ENCODE measurements at places on chromosomes 7 and 10.
A peak's percentile ranks its signal among the peaks of the same experiment; 100 is the strongest.

DNA sequence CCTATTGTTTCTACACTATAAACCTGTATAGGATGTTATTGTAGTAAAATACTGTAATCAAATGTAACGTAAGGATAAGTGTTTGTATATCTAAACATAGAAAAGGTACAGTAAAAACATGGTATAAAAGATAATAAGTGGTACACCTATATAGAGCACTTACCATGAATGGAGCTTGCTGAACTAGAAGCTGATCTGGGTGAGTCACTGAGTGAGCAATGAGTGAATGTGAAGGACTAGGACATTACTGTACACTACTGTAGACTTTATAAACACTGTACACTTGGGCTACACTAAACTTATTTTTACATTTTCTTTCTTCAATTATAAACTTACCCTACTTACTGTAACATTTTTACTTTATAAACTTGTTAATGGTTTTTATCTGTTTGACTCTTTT, 732.9 kb upstream of the LRRN3 start:
- no peak for DNase-seq

DNA sequence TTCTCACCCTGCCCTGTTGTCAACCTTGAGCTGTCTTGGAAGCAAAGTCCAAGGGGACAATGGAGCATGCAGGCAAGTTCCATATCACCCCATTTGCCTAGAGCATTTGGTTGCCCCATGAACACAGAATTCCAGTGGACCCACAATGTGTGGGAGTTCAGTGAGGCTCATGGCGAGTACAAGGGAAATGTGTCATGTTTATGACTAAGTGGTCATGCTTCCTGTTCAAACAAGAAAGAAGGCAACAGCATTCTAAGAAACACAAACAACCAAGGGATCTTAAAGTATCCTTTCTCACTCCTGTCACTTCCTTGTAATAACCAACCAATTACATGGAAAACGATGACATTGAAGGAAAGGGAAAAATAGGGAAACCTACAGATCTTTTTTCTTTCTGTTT, 513.0 kb downstream of the INHBA start:
- DNase-seq = no peak

DNA sequence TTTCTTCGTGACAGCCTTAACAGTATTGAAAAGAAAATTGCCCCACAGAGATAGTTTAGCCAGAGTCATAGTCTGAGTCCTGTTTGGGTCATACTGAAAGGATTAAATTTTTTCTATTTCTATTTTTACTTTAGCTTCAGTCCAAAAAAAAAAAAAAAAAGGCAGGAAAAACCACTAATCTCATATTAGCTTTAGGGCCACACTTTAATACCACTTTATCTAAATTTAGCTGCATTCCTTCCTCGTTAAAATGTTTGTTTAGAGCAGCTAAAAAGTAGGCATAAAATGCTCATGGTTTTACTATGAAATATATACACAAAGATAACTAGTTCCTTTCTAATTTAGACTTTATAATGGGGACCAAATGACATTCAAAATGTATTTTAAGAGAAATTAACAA, 216.5 kb upstream of the TMEM196 start:
- DNase-seq = no peak

- no peak for DNase-seq
These were observed 8.4 kb upstream of the INMT start for GRCh38 chr7:30743371-30744074.

GRCh38 chr10:21534604-21535493, 817 bp downstream of the MLLT10 start:
- peak; percentile 12 for DNase-seq

GRCh38 chr10:77608281-77608680, 29.3 kb downstream of the KCNMA1 start:
- no peak for DNase-seq

- DNase-seq = no peak
These were observed 26.4 kb downstream of the PRF1 start for GRCh38 chr10:70575874-70576802.

- DNase-seq = no peak
These were observed 120.1 kb downstream of the ELAPOR2 start for GRCh38 chr7:86939197-86939814.

DNA sequence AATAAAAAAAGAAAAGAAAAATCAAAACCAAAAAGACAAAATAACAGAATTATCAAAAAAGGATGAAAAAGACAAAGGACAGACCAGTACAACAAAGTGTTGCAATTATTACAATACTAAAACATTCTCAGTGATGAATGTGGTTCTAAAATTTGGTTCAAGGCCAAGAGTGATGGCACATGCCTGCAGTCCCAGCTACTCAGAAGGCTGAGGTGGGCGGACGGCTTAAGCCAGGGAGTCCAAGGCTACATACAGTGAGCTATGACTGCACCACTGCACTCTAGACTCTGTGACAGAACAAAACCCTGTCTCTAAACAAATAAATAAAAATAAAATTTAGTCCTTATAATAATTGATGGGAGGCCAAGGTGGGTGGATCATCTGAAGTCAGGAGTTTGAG, 14.5 kb downstream of the BAZ1B start:
- DNase-seq = no peak

GRCh38 chr7:129550693-129551360, 48.5 kb downstream of the SMKR1 start:
- no peak for DNase-seq

DNA sequence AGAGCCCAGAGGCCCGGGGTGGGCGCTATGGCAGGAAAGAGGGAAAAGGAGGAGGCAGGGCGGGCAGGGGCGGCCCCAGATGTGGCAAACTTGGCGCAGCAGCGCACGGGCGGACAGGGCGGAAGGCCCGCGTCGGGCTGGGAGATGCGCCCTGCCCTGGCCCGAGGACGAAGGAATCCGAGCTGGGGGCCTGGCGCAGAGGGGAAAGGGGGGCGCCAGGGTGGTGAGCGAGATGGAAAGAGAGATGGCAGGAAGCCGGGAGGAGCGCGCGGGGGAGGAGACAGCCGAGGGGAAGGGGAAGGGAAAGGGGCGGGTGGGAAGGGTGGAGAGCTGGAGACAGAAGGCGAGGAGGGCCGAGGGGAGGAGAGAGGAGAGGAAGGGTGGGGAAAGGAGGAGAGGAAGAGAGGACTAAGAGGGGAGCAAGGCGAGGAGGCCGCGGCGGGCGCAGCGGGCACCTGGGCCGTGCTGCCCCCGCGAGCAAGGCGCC, at the start of gene MARVELD1:
TSS of gene MARVELD1 (plus strand) at position 392 of the 487 bp plus-strand sequence. CDS start 147 bp downstream, outside the sequence.
- no peak for DNase-seq

- no peak for DNase-seq
These were observed 12.6 kb downstream of the FGF8 start for GRCh38 chr10:101763141-101763846.

DNA sequence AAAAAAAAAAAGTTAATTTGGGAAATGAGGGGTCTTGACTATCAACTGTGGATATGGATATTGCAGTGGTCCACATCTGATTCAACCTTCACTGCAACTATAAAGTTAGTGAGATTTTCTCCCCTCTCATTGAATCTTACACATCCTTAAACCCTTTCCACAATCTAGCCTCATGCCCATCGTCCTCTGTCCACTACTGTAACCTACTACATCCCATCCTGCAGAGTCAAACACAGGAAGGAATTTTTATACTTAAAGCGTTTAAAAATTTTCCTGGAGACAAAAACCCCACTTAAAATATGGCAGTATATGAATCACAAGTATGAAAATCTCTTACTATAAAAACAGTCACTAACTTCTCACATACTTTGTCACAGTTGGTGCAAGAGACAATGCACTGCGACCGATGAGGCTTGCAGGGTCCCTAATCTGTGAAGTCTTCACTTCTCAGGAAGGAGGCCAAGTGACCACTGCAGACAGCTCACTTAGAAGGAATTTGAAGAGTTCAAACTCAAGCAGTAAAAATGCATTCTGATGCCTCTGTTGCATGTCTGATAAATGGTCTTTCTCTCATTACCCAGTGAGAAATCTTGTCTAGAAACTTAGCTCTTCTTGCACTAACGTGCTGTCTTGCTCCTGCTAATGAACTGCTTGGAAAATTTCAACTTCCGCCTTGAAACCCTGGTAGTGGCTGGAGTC, 50.3 kb upstream of the ST8SIA6 start:
- no peak for DNase-seq

DNA sequence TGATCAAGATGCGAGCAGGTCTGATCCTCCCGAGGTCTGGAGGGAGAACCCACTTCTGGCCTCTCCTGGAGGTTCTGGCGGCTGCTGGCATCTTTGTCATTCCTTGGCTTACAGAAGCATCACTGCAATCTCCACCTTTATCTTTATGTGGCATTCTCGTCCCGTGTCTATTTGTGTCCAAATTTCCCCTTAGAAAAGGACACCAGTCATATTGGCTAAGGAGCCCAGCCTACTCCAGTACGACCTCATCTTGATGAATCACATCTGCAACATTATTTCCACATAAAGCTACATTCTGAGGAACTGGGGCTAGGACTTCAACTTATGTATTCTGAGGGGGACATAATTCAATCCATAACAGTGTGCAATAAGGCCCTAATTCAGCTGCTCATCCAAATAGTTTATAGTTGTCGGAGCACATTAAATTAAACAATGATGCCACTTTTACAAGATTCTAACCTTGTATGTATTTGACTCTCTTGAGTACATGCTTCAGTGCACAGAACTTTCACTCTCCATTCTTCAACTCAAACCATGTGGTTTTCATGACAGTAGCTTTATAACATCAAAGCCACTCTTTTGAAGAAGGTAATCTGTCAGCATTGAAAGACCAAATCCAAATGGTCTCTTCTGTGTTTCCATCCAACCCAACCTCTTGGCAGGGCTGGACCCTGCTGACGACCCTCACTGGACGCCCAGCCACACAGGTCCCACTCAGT, 86.2 kb upstream of the DDC start:
- no peak for DNase-seq

DNA sequence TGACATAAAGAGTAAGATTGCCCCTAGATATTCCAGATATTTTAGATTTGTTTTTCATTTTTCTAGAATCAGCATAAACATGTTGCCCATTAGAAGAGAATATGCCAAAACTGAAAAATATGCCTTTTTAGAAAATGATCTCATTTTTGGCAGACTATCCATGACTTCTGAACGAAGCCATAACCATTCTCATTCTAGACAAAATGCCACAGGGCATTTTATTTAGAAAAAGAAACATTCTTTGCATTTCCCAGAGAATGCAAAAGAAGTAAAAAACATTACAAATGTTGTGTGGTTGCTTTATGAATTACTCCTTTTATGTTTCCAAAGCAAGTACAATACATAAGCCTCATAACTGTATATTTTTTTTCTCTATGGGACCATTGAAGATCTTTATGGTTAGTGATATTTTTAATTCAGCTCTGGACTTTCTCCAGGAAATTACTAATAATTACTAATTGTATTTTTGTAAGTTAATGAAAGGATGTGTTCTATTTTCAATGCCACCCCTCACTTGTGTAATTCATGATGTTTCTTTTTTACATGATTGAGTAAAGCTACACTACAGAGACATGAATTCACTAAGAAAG, 109.6 kb upstream of the SEM1 start:
- DNase-seq = no peak

GRCh38 chr10:104450954-104451353, 97.3 kb downstream of the CFAP58 start:
- no peak for DNase-seq

- DNase-seq = no peak
These were observed 37.5 kb downstream of the MEST start for GRCh38 chr7:130529417-130529816.

DNA sequence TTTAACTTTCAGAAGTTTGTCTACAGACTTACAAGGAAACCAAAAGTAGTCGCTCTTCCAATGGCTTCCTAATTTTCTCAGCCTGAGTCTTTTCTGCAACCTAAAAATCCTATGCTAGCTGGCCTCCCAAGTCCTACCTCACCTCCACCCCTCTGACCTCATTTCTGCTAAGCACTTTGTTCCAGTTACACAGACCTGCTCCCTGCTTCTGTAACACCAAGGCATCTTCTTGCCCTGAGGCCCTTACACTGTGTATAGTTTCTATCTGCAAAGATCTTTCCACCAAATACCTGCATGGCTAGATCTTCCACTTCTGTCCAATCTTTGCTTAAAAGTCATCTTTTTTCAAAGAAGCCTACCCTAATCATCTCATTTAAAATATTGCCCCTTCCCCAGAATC, 1.9 kb upstream of the SNX13 start:
- DNase-seq = no peak

- no peak for DNase-seq
These were observed 8.9 kb upstream of the LYZL1 start for GRCh38 chr10:29279779-29280487.

DNA sequence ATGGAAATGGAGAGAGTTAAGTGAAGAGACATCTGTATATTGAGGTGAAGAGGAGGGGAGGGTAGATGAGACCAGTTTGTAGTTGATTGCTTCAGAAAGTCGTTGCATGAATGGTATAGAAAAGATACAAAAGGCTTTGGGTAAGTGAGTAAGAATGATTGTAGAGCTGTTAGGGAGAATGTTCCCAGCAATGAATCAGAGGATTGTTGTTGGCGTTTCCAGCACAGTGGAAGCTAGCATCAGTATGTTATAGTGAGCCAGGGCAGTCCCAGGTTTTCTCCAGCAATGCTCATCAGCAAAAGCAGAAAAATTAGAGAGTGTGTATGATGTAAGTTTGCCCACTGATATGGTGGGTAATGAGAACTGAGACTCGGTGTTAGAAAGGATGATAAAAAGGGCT, 15.4 kb upstream of the CDK6 start:
- DNase-seq = no peak

DNA sequence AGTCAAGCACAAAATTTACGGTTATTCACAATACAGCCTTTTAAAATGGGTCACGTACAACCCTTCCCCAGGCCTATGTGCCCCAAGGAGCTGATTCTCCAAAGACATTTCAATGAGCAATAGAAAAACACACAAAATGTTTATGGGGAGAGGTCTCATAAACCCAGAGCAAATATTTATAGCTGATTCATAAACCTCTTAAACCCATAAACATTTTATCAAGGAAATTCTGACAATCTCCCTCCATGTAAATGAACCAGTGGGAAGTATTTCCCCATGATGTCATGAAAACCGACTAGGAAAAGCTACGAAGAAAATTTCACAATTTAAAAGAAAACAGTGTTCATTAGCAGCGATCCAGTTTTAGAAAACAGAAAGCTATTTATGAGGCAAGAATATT, 36.0 kb downstream of the SFMBT2 start:
- DNase-seq = no peak

- no peak for DNase-seq
These were observed 8.1 kb upstream of the CUZD1 start for GRCh38 chr10:122853665-122854313.

DNA sequence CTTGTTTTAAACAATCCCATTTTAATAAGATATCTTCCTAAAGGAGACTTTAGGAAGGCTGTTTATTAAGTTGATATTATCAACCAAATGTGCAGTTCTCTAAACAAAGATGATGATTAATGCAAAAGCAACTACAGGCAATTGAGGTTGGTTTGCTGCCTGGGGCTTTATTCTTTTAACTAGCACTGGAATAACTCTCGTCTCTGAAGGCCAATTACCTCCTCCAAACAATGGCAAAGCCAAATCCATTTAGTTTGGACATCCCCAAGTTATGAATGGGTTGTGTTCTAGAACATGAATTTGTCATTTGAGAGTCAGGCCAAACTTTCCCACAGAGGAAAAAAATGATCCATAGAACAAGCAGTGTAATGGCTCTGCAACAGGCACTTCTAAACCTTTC, 114.1 kb downstream of the SLC16A9 start:
- DNase-seq = no peak

- no peak for DNase-seq
These were observed 394.2 kb downstream of the LRMDA start for GRCh38 chr10:75825661-75826060.

- no peak for DNase-seq
These were observed 3.4 kb downstream of the EVX1 start for GRCh38 chr7:27245798-27246691.

- no peak for DNase-seq
These were observed 479.3 kb downstream of the GLRX3 start for GRCh38 chr10:130615457-130615856.
